ENCODE measurements at places on chromosomes 1 and 21.

DNA sequence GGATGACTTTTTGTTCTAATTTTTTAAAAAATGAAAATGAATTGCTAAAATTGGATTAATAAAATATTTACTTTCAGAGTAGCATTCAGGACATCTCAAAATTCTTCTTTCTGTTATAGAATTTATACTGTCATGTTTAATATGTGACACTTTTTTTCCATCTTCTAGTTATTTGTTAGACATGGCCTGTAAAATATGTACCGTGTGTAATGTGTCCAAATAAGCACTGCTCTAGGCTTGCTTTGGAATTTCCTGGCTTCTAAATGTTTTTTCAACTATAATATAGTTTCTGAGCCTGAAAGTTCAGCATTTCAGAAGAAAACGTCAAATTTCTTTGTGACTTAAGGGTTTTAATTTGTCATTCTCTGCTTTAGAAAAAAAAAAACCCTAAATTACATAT lies 243.6 kb downstream of the DNM3 start:
- no peak for DNase-seq

GRCh38 chr1:81125672-81126071 lies 675.1 kb upstream of the ADGRL2 start:
- DNase-seq = no peak

DNA sequence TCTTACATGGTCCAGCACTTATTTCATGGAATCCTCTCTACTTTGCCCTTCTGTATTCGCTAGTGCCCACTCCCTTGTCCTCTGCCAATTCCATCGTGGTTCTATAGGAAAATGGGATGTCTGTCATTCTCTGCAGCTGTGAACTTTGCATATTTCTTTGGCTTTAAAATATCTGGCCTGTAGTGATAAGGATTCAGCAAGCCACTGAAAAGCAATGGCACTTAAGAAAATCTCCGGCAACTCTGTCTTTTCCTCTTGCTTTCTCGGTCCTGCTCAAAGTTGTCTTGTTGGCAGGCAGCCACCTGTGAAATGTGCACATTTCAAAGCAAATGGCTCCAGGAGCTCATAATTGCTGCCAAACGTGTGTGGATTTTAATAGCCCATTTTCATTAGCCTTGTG lies 91.8 kb downstream of the CHD1L start:
- DNase-seq = no peak

- no peak for DNase-seq
Measured at GRCh38 chr1:90561911-90562310, 155.2 kb downstream of the BARHL2 start.

DNA sequence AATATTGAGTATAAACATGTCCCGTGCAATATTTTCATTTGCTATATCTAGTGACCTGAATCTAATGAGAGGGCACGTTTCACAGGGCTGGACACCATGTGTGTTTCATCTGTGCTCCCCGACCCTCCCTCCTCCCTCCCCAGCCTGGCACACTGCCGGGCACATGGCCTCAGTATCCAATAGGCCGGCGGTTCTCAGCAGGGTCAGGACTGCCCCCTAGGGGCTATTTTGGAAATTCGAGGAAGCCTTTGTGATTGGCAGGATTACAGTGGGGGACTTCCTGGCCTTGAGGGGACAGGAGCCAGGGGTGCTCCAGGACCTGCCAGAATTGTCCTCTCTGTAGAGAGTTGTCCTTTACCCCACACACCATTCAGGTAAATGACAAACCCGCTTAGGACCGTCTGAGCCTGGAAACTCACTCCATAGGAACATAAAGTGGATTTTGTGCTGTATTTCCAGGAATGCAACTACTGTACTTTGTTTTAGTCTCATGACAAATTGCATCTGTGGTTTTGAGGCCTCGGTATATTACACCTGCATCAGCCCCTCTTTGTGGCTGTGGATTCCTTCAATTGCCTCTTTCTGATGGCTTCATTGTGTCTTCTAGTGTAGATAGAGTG lies 109.5 kb upstream of the SIM2 start:
- peak; percentile 59 for DNase-seq

DNA sequence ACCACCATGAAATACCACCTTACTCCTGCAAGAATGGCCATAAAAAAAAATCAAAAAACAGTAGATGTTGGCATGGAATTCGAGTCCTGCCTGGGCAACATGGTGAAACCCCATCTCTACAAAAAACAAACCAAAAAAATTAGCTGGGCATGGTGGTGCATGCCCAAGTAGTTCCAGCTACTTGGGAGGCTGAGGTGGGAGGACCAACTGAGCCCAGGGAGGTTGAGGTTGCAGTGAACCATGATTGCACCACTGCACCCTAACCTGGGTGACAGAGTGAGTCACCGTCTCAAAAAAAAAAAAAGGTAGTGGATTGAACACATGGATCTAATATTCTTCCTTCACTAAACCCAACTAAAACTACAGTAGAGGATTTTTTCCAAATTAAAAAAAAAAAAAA lies 125.9 kb downstream of the CCDC185 start:
- no peak for DNase-seq

DNA sequence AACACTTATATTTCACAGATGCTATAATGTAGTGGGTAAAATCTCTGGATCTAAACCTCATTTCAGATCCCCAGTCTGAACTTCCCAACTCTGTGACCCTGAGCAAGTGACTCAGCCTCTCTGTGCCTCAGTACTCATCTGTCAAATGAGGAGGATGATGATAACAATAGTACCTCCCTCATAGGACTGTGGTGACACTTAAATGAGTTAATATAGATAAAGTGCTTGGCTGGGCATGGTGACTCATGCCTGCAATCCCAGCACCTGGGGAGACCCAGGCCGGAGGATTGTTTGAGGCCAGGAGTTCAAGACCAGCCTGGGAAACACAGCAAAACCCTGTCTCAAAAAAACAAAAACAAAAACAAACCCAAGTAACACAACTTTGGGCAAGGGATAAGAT lies 4.7 kb upstream of the ECE1 start:
- no peak for DNase-seq

GRCh38 chr1:94974824-94975223 lies 47.9 kb upstream of the CNN3 start:
- DNase-seq = peak; percentile 33

- DNase-seq = no peak
Measured at GRCh38 chr1:150995896-150996295, 10.8 kb downstream of the MINDY1 start.

DNA sequence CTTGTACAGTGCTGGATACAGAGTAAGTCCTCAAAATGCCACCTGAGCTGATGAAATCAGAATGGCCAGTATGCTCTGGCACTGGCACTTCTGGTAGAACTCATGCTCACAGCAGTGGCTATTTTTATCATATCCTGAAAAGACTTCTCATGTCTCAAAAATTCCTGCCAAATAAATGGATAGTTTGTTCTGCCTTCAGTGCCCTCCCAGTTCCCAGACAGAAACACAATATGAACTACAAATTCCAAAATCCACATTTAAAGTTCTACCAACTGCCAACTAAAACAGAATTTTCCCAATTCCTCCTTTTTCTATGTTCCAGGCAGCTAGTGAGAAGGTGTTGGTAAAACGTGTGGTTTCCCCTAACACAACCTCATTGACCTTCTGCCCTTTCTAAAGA lies 51.4 kb upstream of the RGS1 start:
- no peak for DNase-seq

GRCh38 chr21:34967509-34968289 lies 81.4 kb downstream of the RUNX1 start:
- no peak for DNase-seq

- DNase-seq = no peak
Measured at GRCh38 chr1:185786524-185786923, 52.3 kb downstream of the HMCN1 start.

- DNase-seq = no peak
Measured at GRCh38 chr1:247411621-247412327, 4.2 kb upstream of the NLRP3 start.

- DNase-seq = no peak
Measured at GRCh38 chr1:69738458-69739250, 170.9 kb downstream of the LRRC7 start.
